Stimulated activated CD8-positive, alpha-beta memory T cell treated with anti-CD3 and anti-CD28 coated beads, Interleukin-4, amount 100 ng/mL, for 1 hour (primary cell): ENCODE measurements at places on chromosomes 6 and 20.

DNA sequence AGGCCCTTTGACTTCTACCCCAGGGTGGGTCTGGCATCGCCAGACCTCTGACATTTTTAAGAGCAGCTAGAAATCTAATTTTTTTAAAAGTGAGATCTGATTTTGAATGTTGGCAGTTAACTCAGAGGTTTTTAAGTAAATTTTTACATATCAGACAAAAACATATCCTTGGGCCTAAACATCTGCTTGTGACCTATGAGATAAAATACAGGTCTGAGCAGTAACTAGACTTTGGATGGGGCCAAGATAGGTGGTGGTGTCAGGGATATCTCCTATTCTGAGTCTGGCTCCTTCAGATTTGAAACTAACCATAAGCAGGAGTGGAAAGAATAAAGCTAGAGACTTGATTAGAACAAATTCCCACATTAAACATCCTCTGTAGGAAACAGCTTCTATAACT is 17.6 kb downstream of the RALY start:
- no peak for DNase-seq

- DNase-seq = no peak
Observed at GRCh38 chr6:80733641-80734040, 627.2 kb downstream of the BCKDHB start.

DNA sequence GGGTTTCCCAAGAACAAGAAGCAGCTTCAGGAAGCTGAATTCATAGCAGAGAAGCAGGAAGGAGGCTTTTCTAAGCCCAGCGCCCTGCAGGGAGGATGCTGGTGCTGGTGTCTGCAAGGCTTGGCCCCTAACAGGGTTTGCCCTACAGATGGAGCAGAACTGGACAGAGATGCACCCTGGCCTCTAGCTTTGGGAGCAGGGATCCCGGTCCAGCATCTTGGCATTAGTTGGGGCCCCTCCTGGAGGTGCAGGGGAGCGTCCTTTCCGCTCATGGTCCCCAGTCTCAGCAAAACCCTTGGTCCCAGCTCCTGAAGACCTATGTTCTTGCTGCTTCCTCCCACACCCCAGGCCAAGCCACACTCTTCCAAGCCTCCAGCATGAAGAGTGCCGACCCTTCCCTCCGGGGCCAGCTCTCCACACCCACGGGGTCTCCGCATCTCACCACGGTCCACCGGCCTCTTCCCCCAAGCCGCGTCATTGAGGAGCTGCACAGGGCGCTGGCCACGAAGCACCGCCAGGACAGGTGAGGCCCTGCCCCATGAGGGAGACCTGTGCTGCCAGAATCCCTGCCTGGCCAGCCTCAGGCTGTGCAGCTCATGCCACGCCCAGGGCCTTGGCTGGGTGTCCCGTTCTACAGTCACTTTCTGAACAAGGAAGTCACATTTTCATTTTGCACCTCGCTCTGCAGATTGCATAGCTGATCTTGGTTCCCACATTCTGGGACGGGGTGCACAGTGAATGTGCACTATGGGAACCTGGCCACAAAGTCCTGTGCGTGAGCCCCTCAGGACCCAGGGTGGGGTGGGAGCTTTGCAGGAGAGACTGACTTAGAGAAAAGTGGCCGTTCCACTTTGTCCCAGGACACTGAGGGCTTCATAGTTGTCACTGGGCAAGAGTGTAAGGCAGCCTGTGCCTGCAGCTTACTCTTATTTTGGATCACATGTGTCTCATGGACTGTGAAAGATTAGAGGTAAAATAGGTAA is 160.2 kb downstream of the SYCP2 start:
- DNase-seq = no peak

GRCh38 chr20:17875981-17876385 is 92.6 kb downstream of the SNX5 start:
- DNase-seq = no peak

- no peak for DNase-seq
Observed at GRCh38 chr6:20932284-20932683, 398.0 kb downstream of the CDKAL1 start.

DNA sequence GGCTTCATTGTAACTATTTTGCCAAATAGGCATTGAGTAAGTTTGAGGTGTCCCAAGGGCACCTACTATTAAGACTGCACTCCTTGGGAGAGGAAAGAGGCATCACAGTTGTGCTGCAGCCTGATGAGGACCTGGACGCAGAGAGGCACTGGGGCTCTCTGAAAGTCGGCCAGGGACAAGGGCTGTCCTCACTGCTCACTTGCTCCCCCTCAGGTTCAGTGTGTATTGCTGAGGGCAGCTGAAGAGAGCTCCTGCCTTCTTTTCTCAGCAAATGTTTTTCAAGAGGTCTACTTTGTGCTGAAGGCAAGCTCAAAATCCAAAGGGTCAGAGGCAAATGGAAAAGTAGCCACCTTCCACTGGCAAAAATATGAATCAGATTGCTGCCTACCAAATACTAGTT is 331.8 kb downstream of the RIMS1 start:
- no peak for DNase-seq

DNA sequence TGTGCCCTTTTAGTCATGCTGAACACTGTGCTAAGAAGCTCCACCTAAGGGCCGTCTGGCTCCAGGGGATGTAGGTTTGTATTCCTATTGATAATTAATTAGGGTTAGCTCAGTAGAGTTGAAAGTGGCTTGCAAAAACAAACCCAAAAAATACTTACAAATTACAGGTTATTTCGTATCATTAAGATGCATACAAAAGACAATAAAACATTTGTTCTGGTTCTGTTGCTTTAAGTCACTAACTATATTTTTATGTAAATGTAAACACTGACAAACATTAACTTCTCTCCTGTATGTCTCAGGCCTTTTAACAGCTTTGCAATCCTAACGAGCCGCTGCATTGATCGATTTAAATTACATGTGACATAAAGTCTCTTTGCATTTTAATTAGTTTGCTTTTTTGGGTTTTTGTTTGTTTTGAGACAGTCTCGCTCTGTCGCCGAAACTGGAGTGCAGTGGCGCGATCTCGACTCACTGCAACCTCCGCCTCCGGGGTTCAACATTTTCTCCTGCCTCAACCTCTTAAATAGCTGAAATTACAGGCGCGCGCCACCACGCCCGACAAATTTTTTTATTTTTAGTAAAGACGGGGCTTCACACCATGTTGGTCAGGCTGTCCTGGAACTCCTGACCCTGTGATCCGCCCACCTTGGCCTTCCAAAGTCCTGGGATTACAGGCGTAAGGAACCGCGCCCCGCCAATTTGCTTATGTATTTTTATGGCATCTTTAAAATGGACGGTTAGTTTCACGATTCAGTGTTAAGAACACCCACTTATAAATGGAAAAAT is 110.9 kb downstream of the HFE start:
- no peak for DNase-seq

GRCh38 chr6:159122453-159122852 is 46.7 kb upstream of the FNDC1 start:
- DNase-seq = no peak

DNA sequence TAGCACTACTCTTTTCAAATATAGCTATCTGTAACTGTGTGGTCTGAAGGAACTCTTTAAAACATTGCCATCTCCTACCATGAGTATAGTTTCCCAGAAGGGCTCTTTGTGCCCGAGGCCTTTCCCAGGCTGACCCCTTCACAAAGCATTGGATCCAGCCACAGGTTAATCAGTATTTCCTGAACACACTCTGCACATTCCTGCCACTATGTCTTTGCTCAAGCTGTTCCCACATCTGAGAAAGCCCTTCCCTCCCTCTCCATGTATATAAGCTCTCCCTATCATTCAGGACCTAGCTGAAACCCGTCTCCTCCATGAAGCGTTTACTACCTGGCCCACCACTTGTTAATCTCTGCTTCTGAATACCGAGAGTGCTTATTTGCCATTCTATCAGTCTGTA is 47.8 kb upstream of the PKHD1 start:
- DNase-seq = no peak

- DNase-seq = no peak
Observed at GRCh38 chr20:59429396-59429795, 129.0 kb downstream of the EDN3 start.
